ENCODE measurements at places on chromosomes 7 and 10. TPM values are rescaled to one million over a fixed set of nuclear protein-coding genes. Genes with fewer than 3 reads are reported as not detected.

The LHFPL3 gene
- 24.1 TPM for total RNA-seq

The CNPY1 gene
- total RNA-seq: under 0.01 TPM

The AKR1C4 gene
- total RNA-seq: not detected

The NSUN6 gene
- 34.2 TPM for total RNA-seq

The FGL2 gene
- 2.9 TPM for total RNA-seq

The SLC16A9 gene
- 8.2 TPM for total RNA-seq

The HOXA9 gene
- total RNA-seq: not detected

The SYNPO2L gene
- not detected for total RNA-seq

DNA sequence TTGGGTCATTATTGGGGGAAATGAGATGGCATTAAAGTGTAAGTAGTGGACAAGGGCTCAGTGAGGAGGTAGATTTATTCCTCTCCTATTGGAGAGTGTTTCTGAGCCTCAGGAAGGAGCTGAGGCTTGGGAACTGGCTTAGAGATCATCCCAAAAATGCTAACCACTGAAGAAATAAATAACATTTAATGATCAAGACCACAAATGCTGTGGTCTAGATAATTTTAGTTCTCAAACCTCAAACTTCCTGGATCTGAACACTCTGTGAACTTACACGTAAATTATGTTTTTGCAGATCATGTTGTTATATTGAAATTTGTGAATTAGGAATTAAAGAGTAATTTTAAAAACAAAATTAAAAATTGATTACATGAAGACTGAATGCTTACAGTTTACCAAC is 27.3 kb downstream of the MDFIC start:
- DNase-seq: no peak

DNA sequence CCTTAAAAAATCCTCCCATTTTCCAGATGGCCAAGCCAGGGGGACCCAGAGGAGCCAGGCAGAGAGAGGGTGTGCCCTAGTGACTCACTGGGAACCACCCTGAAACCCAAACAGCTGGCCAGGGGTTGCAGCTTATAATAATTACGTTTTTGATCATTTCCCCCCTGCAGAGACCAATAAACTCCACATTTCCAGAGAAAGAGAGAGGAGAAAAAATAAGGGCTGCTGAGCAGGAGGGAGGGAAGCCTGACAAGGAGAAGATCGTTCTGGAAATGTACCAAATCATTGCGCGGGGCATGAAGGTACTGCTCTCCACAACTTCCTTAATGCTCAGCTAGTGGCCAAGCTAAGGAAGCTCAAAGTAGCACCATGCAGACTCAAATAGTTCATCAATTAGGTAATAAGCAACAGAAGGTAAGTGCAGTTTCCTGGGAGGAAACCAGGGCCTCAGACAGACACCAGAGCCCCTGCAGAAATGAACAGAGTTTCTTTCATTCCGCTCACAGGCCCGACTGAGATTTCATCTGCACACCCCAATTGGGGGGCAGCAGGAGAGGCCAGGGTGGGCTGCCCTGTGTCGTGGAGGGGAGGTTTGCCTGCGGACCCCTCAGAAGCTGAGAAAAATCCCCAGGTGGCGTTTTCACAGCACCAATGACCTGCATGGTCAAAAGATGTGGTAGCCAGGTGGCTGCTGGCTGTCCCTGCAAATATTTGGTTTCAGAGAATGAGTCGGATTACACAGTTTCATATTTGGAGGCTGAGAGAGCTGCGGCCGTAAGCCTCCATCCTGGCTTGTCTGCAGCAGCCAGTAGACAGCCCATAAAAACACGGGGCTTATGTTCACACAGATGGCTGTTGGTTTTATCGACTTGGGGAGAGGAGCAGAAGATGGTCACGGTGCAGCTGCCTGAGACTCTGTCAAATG is 153.2 kb upstream of the LYZL2 start:
- DNase-seq: no peak

DNA sequence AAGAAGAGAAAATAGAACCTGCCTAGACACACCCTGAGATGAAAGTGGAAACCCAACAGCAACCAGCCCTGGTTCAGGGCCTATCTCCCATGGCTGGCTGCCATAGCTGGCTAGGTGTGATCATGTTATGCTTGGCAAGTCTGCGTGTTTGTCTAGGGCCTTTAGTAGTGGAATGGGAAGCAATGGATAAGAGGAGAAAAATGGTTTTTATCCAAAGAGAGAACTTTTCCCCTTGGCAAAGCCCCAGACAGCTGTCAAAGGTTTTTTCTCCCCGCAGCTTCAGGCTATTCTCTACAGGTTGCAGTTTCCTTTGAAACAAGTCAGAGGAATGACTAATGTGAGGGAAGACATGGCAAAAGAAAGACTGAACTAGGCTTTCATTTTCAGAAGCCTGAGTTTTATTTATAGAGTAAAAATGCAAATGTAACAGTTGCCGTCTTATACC is 161.5 kb downstream of the SEMA3D start:
- no peak for DNase-seq

DNA sequence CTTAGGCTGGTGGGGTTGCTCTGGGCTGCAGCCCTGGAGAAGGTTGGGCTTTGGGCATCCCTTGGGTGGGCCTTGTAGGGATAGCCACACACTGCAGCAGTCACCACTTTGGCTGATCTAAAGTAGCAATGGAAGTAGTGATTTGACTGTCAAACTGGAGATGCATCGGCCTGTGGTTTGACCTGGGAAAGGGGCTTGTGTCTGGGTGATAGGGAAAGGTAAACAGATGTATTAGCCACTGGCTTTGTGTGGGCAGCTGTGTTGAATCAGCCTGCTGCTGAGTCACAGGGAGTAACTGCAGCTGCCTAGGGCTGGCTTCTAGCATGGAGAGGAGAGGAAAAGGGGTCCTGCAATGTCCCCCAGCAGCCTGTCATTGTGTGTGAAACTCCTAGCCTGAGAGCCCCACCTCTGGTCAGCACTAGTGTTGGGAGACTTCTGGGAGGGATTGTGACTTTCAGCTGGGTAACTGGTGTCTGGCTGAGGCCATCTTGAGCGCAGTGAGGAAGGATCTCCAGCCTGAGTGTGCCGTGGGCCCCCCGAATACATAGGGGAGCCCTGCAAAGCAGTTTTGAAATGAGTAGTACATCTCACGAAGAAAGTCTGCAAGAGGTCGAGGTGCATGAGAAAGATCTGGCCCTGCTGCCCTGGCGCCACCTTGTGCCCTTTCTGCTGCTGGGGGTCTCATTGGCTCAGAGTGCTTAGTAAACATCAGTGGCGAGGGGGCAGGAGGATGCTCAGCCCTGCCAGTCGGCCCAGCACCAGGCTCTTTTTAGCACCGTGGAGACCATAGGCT is 117.3 kb downstream of the FANK1 start:
- DNase-seq: no peak

- no peak for DNase-seq
Measured at GRCh38 chr10:23968301-23968700, 240.6 kb upstream of the KIAA1217 start.

DNA sequence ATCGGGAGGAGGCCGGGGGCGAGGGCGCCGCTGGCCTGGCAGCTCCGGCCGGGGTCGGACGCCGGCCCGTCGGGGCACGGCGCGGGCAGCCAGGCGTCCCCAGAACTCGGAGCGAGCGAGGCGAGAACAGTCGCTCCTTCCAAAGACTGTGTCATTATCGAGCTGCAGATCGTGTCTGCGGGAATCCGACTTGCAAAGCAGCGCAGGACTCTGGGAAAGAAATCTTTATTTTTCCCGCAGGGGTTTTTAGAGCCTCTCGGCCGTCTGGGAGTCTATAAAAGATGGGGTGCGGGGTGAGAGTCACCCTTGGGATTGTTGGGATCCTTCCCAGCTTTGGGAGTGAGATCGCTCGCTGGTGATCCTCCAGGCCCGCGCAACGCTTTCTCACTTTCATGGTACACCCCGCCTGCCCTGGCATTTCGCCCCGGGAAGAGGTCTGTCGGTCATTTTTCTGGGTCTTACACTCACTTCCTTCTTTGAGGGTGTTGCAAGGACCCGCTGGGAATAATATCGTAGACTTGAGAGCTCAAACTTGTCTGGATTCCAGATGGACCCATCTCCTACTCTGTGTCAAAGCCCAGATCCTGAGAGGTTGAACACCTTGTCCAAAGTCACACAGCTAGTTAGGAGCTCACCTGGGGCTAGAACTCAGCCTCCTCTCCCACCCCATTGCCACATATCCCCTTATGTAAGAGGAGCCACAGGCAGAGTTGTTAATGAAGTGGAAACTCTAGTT is 1.0 kb downstream of the UBTD1 start:
- no peak for DNase-seq

DNA sequence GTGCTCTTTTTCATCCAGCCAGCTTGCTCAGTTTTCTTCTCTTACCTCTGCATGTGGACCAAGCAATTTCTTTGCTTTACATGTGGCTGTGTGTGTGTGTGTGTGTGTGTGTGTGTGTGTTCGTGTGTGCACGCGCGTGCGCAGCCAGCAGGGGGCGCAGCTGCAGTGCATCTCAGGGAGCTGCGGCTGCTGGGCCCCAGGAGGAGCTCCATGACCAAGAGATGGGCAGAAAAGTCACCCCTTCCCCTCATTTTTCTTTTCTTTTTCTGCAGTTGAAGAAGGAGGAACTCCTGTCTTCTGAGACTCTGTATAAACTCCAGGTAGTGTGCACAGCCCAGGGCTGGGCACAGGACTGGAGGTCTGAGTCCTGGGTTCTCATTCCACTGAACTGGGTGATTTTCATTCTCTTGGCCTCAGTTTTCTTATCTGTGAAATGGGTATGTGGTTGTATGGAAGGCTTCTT is 41.8 kb downstream of the BLNK start:
- DNase-seq: peak; percentile 11

GRCh38 chr10:58982470-58983239 is 193.8 kb upstream of the PHYHIPL start:
- no peak for DNase-seq

- no peak for DNase-seq
Measured at GRCh38 chr10:47357911-47358310, 9.7 kb downstream of the RBP3 start.

- DNase-seq: no peak
Measured at GRCh38 chr7:136074843-136075242, 97.7 kb upstream of the MTPN start.

- DNase-seq: no peak
Measured at GRCh38 chr10:122029499-122030199, 40.7 kb downstream of the TACC2 start.

DNA sequence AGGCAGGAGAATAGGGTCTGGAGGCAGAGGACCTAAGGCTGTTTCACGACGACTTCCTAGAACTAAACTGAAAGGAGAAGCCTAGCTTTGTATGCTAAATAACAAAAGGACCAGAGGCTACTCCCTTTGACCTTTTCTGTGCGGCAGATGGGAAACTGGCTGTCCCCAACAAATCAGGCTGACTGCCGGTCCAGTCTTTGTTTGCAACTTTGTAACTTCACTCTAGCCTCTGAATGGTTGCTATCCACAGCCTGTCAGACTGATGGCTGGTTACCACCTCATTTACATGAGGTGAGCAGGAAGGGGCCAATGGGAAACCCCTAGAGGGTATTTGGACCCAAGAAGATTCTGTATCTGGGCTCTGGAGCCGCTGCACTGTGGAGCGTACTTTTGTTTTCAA is 132.6 kb upstream of the SHH start:
- no peak for DNase-seq

DNA sequence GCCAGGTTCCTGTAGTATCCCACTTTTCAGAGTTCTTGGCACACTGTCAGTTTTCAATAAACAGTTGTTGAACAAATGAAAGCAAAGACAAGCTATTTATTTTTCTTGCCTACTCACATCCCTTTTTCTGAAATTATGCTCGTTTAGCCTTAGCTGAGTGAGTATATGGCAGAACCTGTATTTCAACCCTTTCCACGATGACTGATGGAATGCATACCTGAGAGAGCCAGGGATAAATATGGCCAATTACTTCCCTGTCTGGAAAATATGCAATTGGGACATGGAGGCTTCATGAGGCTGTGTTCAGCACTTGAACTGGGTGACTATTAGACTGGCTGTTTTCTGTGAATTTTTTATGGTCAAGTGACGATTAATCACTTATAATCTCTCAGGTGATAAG is 144.5 kb upstream of the POT1 start:
- no peak for DNase-seq

DNA sequence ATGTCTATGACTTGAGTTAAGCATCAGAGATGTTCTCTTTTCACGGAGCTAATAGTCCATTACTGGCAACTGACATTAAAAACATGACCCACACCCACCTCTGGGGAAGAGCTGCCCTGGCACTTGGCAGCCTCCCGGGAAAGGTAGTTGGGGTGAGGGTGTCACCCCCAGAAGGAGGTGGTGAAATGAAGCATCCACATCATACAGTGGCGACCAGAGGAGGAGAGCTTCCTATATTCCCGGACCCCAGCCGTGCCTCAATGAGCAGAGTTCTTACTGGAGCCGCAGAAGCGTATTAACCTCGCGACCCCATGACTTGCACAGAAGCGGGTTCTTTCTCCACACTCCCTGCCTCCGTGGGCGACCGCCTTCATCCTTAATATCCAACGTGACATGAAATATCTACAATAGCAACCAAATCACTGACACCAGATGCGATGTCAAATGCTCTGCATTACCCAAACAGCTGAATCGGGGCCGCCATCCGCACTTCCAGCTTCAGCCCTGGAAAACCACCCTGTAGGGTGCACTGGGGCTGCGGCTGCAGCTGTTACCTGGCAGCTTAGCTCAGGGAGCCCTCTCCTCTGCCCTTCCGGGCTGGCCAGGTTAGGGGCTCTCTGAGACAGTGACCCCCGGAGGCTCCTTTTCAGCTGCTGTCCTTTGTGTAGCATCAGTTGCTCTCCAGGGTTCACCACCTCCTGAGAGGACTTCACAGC is 103.1 kb upstream of the PARD3 start:
- DNase-seq: no peak

GRCh38 chr7:90216080-90216674 is 4.6 kb downstream of the STEAP2 start:
- no peak for DNase-seq

DNA sequence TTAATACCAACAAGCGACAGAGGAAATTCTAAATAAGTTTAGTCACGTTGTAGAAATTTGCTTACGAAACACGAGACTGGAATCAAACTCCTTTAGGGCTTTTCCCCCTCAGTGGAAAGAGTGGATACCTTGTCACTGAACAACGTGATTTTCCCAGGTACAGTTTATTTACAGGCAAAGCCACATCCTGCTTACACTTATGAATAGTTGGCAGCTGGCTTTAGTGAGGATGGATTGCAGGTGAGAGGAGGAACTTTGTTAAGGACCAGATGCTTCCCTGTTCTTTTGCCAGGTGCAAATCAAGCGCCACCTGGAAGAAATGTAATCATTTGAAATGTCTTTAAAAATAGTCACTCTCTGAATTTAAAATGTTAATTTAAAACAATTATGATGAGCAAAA is 282.4 kb downstream of the ADARB2 start:
- no peak for DNase-seq

DNA sequence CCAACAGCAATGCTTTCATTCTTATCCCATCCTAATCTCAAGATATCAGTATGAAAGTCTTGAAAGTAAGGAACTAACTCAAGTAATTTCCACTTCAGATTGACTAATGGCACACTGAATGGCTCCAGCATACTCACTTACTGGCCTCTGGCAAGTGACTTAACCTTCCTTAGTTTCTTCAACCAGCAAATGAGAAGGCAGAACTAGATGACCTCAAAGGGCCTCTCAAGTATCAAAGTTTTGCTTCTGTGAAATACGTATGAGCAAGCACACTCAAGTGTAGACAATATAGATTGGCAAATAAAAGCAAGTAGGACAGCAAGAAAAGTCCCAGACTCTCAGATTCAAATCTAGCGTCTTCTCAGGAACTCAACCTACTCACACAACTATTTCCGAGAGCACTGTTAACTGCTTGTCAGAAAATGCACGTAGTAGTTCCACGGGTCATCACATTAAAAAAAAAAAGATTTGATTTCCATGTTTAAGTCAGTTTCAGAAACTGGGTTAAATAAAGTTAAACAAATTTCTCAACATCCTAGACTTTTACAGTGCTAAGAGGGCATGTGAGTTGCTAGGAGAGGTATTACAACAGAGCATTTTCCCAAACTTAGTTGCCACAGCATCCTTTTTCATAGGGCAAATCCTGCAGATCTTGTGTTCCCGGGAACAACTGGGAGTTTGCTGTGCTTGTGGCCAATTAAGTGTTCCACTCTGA is 276.9 kb upstream of the KLF14 start:
- no peak for DNase-seq

Measured in frontal cortex (tissue), 4 donors.